RWPE1 (cell line): ENCODE measurements at places on chromosomes 4 and X.

DNA sequence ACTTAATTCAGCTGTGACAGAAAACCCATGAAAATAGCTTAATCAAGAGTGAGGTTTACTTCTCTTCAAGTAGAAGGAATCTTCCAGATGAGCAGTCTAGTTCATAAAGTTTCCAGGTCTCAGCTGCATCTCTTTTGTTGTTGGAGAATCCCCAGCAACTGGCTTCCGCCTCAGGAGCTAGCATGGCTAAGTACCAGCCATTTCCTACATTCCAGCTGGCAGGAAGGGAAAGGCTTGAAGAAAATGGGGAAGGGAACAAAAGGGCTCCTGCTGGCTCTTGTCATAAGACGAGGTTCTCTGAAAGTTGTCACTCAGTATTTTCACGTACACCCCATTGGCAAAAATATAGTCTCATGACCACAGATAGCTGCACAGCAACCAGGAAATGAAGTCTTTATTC lies 27.3 kb upstream of the TRIM2 start:
- DNase-seq = no peak

GRCh38 chrX:100435726-100436125 lies 25.7 kb upstream of the PCDH19 start:
- no peak for DNase-seq

- no peak for DNase-seq
Measured at GRCh38 chrX:133726642-133727041, 258.8 kb downstream of the GPC3 start.

DNA sequence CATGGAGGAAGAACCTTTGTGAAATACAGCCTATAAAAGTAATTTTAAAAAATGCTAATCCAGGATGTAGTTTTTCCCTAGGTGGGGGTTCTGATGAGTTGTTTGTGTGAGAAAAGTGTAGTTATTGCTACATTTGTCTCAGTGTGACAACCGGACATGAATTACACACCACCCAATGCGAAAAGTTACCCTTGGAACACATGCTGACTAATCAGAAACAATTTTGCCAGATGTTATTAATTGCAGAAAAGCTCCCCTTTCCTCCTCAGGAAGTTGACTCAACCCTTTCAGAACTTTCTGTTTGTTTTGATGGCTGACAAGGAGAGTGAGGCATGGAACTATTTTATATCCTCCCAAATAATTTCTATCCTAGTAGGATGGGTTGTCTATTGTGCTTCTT lies 38.1 kb upstream of the EDA2R start:
- peak; percentile 1 for DNase-seq

GRCh38 chr4:7297881-7298280 lies 105.5 kb downstream of the SORCS2 start:
- no peak for DNase-seq
